ENCODE measurements at places on chromosomes 11 and 22.

DNA sequence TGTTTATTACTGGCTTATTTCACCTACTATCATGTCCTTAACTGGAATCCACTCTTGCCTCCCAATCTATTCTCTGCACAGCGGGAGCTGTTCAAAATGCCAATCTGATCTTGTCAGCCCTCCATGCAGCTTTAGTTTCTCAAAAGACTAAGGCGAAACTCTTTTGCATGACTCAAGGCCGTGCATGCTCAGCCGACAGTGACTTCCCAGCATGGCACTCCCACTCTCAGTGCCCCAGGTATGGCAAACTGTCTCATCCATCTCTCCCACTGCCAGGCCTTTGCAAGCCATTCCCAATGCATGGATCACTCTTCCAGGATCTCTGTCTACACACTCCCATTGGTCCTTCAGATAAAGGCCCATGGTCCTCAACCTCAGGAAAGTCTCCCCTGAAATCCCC is 245.9 kb downstream of the LARGE1 start:
- DNase-seq, result no peak

GRCh38 chr11:129855086-129855485 is 39.4 kb downstream of the TMEM45B start:
- DNase-seq, result no peak

DNA sequence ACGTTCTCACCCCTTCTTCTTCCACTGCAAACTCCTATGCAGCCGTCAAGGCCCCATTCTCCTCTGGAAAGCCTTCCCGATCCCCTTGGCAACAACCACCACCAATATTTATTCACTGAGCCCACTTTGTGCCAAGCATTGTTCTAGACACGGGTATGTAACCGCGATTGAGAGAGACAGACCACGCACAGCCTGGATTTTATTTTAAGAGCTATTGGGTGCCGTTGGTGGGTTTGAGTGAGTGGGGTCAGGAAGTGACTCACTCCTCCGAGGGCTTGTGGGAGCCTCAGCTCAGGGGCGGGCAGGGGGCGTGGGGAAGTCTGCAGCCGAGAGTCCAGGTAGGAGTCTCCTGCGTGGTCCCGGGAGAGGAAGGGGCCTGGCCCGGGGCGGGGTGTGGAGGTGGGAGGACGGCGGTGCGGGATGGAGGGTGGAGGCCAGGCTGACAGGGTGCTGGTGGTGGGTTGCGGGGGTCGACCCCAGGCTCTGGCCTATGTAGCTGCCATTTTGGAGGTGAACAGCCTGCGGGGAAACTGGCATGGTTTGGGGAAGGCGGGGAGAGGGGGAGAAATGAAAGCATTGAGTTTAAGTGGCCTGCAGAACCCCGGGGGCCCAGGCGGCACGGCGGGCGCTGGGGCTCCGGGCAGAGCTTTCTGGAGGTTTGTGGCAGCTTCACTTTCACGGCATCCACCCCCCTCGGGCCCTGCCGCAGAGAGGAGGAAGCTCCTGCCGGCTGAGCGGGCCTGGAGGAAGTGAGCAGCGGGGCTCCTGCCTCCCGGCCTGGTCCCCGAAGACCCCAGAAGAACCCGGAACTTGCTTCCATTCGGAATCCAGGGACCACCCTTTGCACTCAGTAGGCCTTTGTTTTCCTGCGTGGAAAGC is 547 bp downstream of the PARVG start:
- peak; percentile 41 for DNase-seq

- DNase-seq, result no peak
These were observed 43.2 kb downstream of the DKK3 start for GRCh38 chr11:11965192-11965591.
